ENCODE measurements at places on chromosomes 13 and 19.

DNA sequence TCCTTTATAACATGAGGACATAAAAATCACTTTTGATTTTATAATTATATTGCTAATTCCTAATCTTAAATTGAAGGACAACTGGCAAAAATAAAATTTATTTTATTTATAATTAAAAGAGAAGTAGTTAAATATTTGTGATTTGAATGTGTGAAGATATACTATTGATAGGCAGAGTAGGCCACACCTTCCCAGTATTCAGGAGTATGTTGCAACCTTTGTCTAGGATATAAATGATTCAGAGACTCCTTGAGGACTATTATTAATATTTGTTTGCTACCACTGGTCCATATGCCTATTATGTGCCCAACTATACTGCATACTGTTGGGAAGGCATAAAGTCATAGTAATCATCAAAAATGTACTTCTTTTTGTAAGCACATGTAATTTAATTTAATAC, 94.2 kb downstream of the CDADC1 start:
- no peak for DNase-seq

DNA sequence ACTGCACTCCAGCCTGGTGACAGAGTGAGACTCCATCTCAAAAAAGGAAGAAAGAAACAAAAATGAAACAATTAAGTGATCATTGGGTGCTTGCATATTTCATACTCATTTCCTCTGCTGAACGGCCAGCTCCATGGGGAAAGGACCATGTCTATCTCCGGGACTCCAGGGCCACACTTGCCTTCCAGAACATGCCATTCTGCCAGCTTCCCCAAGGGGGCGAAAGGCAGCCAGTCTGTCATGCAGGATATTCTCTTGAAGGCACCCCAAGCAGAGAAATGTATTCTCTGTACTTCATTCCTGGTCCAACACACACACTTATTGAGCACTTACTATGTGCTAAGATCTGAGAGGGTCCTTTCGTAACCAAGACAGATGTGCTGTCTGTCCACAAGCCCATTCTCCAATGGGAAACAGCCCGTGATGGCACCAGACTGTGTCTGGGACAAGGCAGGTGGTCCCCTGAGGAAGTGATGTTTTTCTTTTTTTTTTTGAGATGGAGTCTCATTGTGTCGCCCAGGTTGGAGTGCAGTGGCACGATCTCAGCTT, 10.2 kb upstream of the CARM1 start:
- DNase-seq, result no peak

GRCh38 chr19:55753401-55753800, 5.5 kb upstream of the RFPL4A start:
- no peak for DNase-seq

DNA sequence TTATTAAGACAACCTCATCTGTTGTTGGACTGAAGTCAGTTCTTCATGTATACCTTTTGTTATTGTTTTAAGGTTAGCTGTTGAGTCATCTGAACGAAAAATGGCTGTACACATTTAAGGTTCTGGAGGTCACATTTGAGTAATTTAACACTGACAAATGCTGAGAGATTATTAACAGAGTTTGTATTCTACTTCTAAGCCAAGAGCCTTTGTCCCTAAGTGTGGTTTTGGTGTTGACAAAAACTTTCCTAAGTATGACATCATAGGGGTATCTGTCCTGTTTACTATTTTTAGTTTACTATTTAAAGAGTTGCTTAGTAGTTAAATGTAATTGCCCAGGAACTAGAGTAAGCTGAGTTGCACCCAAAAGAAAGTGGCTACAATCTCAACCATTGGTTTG, 71.9 kb downstream of the CDK8 start:
- no peak for DNase-seq

- DNase-seq, result no peak
Measured at GRCh38 chr13:26880735-26881134, 120.1 kb upstream of the GPR12 start.

DNA sequence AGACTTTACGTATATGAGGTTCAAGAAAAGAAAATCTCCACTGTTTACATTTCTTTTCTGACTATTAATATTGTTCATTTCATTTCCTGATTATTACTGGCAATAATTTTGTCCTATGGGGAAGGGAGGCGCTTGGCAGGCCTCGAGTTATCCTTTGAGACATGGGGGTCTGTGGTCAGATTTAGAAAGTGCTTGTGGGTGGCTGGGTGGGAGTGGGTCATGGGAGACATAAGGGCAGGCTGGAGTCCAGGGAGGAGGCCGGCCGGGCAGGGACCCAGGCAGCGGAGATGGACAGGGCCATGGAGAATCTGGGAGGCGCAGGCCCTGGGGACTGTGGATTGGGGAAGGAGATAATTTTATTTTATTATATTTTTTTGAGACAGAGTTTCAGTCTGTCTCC, 40.1 kb downstream of the LTBP4 start:
- no peak for DNase-seq

DNA sequence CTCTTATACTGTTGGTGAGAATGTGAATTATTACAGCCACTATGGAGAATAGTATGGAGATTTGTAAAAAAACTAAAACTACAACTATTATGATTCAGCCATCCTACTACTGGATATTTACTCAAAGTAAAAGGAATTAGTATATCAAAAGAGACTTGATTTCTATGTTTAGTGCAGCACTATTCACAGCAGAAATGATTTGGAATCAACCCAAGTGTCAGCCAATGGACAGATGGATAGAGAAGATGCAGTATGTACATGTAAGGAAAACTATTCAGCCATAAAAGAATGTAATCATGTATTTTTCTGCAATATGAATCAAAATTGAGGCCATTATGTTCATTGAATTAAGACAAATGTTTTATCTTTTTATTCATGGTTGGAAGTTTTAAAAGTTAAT, 1705.5 kb downstream of the SLITRK1 start:
- no peak for DNase-seq

- no peak for DNase-seq
Measured at GRCh38 chr13:55062662-55063061, 2034.0 kb downstream of the OLFM4 start.

DNA sequence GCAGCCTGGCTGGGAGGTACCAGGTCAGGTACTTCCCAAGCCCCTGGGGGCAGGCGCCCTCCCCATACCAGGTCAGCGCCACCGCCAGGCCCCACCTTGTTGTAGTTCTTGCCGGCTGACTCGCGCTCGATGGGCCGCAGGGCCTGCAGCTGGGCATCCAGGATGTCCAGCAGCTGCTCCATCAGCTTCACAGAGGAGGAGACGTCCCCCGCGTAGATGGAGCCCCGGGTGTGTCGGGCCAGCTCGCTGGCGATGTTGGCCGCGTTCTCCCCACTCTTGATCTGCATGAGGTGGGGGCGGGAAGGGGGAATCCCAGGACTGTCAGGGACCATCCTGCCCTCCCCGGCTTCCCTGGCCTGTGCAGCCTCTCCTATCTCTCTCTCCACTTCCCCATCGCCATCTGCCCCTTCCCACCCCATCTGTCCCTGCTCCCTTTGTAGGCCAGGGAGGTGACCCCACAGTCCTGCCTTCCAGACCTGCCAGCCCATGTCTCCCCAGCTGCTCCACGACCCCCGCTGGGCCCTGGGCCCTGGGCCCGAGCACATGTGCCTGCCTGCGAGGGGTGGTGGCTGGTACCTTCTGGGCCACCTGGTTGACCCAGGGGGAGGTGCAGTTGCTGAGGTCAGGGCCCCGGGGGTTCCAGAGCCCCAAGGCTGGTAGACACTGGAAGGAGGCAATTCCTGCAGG, 23.8 kb upstream of the ASF1B start:
- no peak for DNase-seq

GRCh38 chr13:85347251-85347650, 452.0 kb downstream of the SLITRK6 start:
- DNase-seq, result no peak

DNA sequence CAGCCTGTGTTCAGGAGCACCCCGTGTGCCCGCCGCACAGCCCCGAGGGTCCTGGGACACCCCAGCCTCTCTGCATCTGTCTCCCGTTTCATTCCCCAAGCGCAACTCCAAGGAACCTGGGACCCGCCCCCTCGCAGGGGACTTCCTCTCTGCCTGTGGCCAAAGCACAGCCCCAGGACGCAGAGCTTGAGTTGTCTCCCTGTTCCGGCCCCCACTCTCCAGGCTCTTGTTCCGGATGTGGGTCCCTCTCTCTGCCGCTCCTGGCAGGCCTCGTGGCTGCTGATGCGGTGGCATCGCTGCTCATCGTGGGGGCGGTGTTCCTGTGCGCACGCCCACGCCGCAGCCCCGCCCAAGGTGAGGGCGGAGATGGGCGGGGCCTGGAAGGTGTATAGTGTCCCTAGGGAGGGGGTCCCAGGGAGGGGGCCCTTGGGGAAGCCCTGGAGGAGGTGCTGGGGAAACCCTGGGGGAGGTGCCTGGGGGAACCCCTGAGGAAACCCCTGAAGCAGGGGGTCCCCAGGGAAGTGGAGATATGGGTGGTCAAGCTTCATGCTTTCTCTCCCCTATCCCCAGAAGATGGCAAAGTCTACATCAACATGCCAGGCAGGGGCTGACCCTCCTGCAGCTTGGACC, 1.3 kb downstream of the HCST start:
- DNase-seq, result peak; percentile 75

- no peak for DNase-seq
Measured at GRCh38 chr19:57028804-57029525, 90.8 kb upstream of the USP29 start.

DNA sequence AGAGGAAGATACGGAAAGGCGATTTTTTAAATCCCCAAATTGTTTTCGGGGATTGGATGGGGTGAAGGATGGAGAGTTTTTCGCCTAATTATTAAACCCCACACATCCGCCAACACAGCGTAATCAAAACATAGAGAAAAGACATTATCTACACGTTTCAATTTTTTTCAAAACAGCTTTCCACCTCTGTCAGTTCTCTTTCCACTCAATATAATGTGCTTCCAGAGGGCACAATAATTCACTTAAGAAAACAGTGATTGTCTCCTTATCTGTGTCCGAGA, 435 bp upstream of the OBI1 start:
- DNase-seq, result peak; percentile 24

- DNase-seq, result no peak
Measured at GRCh38 chr13:108360139-108360538, 90.6 kb downstream of the TNFSF13B start.

GRCh38 chr13:66343224-66343828, 886.8 kb downstream of the PCDH9 start:
- DNase-seq, result no peak

DNA sequence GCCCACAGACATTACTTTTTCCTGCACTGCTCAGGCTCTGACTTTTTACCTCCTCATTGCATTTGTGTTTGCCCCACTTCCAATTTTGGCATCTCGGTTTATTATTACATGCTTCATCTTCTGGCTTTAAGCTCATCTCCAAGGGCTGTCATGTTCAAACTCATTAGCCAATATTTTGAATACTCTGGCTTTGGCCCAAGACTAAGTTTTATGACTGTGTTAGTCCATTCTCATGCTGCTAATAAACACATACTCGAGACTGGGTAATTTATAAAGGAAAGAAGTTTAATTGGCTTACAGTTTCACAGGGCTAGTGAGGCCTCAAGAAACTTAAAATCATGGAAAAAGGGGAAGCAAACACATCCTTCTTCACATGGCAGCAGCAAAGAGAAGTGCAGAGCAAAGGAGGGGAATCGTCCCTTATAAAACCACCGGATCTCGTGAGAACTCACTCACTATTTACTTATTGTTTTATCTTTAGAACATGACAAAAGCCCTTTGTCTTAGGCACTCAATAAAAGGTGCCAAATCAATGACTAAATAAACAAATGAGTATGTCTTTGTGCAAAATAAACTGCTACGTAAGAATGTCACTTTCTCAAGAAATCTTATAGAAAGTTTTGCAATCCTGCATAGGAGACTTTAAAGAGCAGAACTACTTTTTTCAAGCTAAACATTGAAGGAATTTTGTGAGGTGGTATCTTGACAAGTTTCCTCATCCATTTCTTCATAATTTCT, 233.4 kb upstream of the SPRY2 start:
- no peak for DNase-seq

DNA sequence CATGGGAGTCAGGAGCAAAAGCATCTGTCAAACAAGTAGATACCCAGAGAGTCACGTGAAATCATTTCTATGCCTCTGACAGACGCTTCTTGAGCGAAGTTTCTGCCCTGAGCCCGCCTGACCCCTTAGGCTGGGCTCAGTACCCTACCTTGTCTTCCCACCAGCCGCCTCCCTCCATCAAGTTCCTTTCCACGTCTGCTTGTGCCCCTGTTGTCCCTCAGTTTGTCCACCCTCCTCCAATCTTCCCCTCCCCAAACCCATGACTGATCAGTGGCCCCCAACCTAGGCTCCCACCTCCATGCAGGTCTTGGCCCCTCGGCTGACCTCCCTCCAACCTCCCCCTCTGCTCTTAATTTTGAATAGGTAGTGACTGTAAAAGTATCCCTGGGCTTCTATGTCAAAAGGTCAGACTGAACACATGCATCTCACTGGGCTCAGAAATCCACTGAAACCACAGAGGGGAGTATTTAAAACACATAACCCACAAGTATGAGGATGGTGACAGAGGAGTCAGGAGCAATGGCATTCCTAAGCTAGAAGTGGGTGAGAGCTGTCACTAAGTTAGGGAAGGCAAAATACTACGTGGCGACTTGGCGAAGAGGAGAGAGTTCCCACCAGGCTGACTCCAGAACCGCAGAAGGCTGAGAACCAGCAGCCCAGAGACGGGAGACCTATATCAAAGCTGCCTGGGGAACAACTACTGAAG, 1.7 kb upstream of the ZNF446 start:
- peak; percentile 11 for DNase-seq

DNA sequence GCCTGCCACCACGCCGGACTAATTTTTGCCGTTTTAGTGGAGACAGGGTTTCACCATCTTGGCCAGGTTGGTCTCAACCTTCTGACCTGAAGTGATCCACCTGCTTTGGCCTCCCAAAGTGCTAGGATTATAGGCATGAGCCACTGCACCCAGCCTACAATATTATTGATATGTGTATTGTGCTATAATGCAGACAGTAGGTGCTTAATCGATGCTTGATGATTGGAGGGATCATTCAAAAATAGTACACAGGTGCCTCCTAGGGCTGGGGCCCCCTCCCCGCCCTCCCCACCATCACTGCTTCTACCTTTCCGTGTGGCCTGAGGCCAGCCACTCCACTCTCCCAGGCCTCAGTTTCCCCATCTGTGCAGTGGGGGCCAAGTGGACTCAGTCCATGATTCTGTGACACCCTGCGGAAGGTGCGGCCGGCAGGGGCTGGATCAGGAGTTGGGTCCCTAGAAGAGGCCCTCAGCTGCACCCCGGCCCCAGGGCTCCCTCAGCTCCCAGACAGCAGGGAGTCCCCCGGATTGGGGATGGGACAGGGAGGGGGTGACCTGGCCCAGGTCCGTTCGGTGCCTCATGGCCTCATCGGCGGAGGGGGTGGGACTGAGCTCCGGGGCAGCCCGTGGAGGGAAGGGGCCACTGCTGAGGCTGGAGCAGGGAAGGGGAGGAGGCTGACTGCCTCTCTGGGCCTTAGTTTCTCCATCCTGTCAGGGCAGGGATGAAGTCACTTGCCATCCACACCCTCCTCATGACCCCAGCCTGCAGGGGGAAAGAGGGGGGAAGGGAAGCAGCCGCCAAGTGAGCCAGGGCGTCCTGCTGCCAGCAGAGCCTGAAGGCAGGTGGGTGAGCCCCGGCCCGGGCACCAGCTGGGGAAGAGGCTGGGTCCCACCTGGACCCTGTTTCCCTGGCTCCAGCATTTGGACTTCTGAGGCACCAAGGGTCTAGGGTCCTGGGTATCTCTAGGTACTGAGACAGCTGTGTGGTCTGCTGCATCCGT, 1.2 kb downstream of the ADAMTSL5 start:
- DNase-seq, result peak; percentile 31

GRCh38 chr13:22143671-22144070, 472.8 kb downstream of the FGF9 start:
- no peak for DNase-seq
